Tongue (tissue), 3 donors: ENCODE measurements at places on chromosomes 2 and 18.

- no peak for DNase-seq
These were observed 387.3 kb upstream of the SYT4 start for GRCh38 chr18:43664487-43665008.

DNA sequence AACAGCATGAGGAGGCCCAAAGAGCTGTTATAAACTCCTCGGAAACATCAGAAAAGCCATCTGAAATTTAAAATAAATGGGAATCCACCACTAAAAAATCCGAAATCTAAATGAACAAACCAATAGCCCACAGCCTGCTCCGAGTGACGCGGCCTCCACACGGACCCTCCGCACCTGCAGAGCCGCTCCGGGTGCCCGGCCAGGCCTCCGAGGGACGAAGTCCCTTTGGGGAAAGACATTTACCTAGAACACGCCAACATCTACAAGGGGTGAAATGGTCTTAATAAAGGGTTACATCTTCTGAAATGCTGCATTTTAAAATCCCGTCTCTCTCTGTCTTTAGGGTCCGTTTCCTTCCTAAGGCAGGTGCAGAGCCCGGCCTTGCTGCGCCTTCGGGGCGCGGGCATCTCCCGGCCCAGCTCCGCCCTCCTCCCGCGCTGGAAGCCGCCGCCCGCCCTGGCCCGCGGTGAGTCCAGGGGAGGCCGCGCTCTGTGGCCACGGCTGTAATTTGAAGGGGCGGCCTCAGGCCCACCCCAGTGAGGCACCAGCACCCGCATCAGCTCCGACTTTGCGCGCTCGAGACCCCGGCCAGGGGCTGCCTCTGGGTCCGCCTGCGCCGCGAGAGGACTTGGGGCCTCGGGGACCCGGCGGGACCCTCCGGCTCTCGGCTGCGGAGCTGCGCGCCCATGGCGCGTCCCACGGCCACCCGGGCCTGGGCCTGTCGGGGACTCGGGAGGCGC, 42.3 kb upstream of the CTDP1 start:
- DNase-seq, result no peak

DNA sequence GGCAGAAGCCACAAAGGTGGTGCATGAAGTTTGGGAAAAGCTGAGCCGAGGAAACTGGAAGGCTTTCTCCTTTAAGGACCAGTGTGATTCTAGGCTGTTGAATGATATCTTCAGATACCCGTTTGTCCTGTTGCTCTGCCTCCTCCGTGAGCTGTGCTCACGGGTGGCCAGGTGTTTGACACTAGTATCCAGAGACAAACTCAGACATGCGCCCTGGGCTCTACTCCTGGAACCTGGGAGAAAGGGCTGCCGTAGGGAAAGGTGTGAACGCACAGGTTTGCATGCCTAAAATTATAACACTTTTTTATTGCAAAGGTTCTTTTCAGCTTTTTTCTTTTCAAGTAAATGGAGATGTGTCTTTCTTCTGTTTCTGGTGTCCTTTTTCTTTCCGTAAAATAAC, 81.6 kb downstream of the AGAP1 start:
- DNase-seq, result no peak

DNA sequence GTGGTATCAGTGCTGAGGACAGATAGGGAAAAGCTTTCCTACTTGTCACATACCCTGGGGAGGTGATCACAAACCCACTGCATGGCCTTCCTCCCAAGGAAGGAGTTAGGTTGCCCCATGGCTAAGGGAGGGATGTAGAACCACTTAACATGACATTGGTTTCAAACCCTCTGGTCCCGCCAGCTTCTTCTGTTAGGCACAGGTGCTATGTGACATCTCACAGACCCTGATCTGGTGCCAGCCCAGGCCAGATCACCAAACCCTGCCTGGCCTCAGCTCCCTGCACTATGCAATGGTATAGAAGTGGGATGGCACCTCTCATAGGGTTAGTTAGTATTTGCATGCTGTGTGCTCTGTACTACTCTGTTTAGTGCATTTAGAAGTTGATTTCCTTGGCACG, 58.0 kb downstream of the TCF7L1 start:
- no peak for DNase-seq

GRCh38 chr2:236338495-236339184, 74.4 kb upstream of the ASB18 start:
- DNase-seq, result no peak

- DNase-seq, result no peak
These were observed 1137.3 kb upstream of the ZEB2 start for GRCh38 chr2:145657265-145657664.

- DNase-seq, result no peak
These were observed 29.6 kb downstream of the TNS1 start for GRCh38 chr2:217973008-217973787.

DNA sequence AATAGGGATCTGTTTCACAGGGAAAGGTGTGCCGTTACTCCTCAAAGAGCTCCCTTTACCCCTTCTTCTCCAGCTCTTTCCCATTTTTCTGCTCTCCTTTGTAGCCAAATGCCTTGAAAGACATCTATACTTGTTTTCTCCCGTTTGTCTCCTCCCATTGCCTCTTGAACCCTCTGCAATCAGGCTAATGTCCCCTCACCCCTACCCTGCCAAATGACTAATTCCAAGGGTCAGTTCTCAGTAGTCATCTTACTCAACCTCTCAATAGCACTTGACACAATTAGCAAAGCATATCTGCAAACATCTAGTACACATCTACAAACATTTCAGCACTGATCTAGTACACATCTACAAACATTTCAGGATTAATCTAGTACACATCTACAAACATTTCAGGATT, 12.6 kb downstream of the MRO start:
- no peak for DNase-seq

DNA sequence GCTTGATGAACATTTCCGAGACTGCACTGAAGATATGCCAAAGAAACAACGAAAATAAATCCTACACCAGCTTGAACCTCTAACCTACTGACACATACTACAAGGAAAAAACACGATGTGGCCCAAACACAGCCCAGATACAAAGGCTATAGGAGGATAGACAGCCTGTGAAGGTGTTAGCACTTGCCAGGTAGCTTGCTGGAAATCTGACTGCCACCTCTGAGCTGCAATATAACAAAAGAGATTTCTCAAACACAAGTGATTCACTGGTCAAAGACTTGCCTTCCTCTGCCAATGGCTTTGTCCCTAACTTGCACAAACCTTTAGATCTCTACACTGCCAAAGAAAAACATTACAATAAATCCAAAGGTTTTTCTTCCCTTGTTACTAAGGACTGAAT, 21.1 kb downstream of the CFAP210 start:
- DNase-seq, result no peak

GRCh38 chr2:50956886-50957285, 75.0 kb downstream of the NRXN1 start:
- no peak for DNase-seq

DNA sequence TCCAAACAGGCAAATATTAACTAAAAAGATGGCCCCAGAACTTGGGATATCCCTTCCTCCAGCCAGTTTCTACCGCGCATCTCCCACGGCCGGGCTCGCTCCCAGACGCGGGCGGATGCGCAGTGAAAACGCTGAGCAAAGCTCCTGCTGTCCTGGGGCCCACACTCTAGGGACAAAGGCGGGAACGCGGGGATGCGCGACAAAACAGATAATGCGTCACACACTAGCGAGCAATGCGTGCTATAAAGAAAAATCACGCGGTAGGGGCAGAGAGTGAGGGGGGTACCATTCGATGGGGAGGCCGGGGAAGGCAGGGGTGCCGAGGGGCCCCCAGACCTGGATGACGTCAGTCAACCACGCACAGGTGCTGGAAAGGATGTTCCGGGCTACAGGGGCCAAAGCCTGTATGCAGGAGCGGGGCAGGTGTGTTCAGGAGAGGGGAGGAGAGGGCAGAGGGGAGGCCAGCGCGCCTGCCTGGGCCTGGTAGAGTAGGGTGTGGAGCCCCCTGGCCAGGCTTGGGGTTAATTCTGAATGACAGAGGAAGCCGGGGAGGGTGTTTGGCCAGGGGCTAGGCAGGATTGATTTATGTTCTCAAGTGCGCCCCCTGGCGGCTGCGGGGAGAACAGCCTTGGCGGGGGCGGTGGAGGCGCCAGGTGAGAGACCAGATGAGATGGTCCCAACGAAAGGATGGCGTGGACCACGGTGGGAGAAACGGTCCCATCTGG, 14.9 kb upstream of the ITM2C start:
- peak; percentile 29 for DNase-seq

DNA sequence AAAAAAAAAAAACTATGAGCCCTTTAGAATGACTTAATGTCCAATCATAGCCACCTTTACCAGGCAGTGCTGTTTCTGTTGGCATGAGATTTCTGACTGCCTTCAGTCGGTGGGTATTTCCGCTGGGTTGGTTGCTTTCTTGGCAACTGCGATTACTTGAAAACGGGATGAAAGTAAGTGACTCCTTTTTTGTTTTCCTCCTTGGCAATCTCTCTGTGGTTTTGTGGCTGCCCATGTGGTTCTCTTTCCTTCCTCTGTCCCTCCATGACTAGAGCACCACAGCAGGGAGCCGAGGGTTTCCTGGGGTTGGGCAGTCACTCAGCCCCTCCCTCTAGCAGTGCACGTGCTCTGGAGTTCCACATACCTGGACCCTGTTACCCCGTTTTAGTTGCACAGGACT, 112.1 kb downstream of the KLHL29 start:
- peak; percentile 38 for DNase-seq

DNA sequence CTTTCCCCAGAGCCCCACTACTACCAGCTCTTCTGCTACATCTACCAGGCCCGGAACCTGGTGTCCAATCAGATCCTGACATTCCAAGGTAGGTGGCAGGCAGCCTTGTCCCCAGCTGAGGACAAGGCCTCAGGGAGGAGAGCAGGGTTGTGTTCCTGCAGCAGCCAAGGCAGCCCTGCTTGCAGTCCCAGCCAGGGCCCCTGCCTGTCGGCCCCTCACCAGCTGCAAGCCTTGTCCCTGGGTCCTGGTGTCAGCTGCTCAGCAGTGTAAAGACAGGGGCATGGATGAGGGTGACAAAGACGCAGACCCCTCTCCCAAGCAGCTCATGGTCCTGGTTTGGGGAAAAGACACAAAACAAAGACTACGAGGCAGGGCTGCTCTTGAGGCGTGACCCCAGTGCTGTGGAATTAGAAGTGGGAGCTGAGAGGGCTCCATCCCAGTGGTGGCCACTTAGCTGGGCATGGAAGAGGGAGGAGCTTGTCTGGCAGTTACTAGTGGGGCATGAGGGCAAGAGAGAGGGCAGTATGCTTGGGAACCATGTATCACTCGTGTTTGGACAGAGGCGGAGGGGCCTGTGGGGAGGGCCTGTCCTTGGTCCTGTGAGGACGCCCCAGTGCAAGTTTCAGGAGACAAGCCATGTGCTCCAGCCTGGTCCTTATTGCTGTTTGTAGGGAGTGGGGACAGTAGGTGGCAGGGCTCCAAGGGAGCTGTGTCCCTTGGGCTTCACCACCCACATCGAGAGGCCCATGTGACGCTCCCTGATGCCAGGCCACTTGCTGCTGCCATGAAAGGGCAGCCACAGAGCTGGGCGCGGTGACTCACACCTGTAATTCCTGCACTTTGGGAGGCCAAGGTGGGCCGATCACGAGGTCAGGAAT, 47.5 kb downstream of the LMAN2L start:
- peak; percentile 23 for DNase-seq

DNA sequence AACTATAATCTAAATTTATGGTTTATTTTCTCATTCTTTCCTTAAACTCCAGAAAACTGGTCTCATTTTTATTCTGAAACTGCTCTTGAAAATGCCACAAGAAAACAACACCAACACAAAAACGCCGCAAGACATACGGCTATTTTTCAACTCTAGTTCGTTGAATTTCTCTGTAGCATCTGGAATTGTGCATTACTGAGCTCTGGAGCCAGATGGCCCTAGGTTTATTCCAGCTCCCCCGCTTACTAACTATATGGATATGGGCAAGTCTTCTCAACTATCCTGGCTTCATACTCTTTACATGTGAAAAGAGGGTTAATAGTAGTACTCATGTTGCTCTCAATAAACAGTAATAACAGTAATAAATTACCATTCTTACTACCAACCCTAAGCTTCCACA, 19.9 kb downstream of the FAM98A start:
- no peak for DNase-seq
